NCI-H187 treated with DMSO at 0.1 percent for 48 hours (cell line): ENCODE measurements at places on chromosomes 13 and 19.

- no peak for DNase-seq
Observed at GRCh38 chr19:2237051-2237868, 636 bp downstream of the SF3A2 start.

GRCh38 chr19:53908935-53909415 is at the start of gene CACNG7:
TSS of gene CACNG7 (plus strand) at chr19:53909278. CDS start at chr19:53912832, 3,554 bp downstream.
- no peak for DNase-seq

DNA sequence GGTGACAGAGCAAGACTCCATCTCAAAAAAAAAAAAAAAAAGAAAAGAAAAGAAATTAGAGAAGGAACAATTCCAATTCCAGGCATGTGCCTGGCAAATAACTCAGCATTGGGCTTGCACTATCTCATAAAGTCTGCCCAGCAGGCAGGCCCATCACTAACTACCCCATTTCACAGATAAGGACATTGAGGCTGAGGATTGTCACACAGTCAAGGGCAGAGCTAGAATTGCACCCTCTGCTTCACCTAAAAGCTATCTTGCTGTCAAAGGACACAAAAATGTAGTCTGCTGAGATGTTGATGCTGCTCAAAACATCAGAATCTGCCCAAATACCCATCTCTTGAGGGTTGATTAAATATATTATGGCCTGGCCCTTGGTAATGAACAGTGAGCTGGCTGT is 20.7 kb upstream of the COLGALT1 start:
- DNase-seq, result no peak

GRCh38 chr13:37889820-37890219 is 20.2 kb upstream of the TRPC4 start:
- DNase-seq, result no peak

DNA sequence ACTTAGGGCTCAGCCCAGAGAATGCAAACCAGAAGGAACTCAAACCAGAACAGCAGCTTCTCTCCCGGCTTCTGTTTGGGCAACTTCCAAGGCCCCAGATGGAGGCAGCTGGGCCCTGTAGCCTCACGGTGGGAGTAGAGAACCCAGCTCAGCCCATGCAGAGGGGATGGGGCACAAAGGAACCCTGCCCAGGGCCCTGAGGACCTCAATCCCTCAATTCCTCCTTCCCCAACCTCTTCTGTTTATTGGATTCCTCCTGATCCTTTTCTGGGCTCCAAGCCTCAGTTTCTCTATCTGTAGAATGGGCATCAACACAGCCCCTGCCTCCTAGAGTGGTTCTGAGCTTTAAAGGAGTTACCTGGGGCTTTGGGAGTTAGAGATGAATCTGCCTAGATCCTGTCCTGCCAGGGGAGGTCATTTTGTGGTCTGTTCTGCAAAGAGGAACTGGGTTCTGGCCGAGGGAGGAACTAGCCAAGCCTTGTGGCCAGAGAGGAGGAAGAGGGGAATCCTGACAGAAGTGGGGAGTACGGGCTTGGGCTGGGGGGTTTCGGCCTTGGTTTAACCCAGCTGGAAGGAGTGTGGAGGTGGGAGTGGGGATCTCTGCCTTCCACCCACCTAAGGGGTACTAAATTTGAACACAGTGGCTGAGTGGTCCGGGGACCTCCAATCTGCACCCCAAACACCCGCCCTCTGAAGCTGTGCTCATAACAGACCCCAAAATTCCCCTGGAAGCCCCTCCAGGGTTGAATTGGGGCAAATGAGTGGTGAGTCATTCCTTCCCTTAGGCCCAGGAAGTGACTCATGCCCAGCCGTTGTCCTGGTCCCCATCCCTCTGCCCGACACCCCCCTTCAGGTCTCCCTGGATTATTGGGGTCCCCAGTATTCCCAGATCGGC is 2.7 kb downstream of the ADGRE5 start:
- DNase-seq, result no peak

DNA sequence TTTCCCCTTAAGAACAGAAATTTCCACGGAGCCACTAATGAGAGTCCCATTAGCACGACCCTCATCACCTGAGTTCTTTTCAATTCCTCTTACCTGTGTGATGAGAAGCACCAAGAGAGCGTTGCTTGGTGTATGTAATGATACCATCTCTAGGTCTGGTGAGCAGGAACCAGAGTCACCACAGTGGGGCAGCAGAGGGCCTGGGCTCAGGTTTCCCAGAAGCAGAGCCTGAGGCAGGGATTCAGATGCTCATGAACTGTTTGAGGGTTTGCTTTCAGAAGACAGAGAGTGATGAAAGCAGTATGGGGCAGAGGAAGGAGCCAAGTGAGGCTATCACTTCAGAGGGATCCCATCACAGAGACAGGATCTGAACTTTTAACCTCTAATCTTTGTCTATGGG is 3.1 kb upstream of the PTPRH start:
- DNase-seq, result no peak

GRCh38 chr19:28428663-28429348 is 784.1 kb downstream of the UQCRFS1 start:
- DNase-seq, result no peak

DNA sequence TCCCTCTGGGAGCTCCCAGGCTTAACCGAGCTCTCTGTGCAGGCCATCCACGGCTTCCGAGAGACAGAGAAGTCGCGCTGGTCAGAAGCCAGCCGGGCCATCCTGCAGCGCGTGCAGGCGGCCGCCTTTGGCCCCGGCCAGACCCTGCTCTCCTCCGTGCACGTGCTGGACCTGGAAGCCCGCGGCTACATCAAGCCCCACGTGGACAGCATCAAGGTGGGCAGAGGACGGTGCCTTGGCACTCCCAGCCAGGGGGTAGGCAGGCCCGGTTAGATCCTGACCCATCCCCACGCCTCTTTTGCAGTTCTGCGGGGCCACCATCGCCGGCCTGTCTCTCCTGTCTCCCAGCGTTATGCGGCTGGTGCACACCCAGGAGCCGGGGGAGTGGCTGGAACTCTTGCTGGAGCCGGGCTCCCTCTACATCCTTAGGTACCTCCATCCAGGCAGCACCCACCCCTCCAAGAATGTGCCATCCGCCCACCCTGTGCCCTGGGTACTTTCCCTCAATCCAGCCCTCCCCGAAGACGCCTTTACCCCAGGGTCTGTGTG is 1.5 kb downstream of the PSPN start:
- no peak for DNase-seq

DNA sequence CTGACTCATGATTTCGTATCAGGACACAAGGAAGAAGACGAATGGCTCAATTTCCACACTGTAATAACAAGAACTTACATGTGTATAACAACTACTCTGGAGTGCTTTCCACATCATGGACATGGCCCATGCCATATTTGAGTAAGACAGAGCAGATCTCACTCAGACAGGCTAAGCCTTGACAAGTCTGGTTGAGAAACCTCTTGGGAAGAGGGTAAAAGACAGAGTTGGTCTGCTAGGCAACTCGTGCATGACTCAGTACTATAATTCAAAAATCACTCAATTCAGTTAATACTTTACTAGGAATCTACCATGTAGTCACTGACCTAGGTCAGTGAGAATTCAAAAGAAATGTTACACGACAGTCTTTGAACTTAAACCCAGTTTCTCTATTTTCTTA is 5.7 kb upstream of the THSD1 start:
- DNase-seq, result no peak

DNA sequence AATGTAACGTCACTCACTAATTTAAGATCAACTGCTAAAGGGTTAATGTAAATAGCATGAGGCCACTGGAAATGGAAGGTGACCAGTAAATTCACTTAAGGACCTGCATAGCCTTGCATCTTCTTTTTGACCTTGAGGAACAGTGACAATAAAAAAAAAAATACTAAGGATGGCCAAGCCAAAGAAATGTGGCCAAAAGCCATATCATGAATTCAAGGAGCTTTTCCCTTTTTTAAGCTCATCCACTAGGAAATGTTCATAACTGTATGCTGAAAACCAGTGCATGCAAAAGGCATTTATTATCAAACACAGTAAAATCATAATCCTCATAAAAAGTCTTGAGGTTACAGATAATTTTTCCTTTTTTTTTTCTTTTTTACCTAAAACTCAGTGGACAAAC is 77.5 kb downstream of the LHFPL6 start:
- DNase-seq, result no peak

GRCh38 chr13:109840201-109840892 is 54.0 kb upstream of the IRS2 start:
- DNase-seq, result no peak

DNA sequence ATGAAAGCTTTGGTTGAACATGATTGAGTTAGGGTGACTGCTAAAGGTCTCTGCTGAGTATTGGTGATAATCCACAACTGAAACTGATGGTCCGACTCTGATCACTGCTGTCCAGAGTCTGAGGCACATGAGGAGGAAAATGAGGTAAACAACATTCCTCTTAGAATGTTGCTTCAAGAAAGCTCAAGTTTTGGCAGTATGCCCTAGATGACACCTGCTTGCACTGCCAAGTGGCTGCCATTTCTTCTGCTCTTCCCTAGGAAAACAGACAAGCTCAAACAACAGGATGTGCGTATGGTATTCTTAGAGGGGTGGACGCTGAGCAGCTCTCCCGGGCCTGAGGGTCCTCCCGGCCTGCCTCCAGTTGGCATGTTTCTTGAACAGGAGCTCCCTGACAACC is 15.2 kb upstream of the MTIF3 start:
- no peak for DNase-seq

- DNase-seq, result no peak
Observed at GRCh38 chr13:99366075-99366987, 59.1 kb upstream of the GPR183 start.

DNA sequence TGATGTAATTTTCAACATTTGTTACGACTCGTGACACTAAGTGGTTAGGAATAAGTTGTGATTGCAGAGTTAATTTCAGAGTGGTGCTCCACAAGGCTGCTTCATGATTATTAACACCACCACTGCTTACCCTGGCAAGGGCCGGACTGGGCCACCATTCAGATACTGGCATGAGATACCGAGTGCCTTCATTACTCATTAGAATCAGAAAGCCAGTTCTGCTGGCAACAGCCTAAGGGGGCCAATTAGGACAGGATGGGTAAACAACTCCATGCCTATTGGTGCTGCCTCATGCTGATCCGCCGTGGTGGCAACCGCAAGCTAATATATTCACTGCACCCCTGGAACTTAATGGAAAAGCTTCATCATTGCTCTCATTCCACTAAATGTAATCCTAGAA is 575.1 kb downstream of the EFNB2 start:
- no peak for DNase-seq

- DNase-seq, result no peak
Observed at GRCh38 chr13:36108342-36108741, 22.8 kb downstream of the DCLK1 start.

- DNase-seq, result no peak
Observed at GRCh38 chr19:11697284-11697855, 41.4 kb downstream of the ZNF823 start.

GRCh38 chr19:12000152-12000981 is 35.1 kb downstream of the ZNF433 start:
- no peak for DNase-seq

DNA sequence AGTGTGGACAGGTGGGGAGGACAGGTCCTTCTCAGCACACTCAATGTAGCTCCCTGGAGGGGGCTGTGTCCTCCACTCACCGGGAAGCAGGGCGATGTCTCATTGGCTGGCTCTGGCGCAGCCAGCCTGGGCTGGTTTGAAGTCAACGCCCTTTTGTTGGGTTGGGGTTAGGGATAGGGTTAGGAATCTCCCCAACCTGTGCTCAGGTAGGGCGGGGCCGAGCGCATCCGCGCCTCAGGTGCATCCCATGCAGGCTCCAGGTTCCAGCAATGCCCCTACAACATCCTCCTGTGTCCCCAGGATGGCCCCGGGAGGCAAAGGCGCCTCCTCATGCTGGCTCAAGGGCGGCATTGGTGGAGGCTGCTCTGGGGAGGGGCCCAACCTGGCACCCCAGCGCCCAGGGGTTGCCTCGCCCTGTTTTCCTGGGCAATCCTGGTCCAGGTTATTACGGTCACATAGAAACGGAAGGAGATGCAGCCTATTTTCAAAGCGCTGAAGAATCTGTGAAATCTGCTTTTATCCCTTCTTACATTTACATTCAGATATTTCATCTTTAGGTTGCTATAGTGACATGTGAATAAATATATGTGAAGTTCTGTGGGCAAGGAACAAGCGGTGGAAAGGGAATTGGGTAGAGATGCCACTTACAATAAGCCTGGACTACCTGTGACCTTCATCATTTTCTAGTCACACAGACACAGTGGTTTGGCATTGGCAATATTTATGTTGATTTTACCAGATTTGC is 74.3 kb downstream of the TM9SF2 start:
- no peak for DNase-seq

GRCh38 chr19:11979527-11979926 is 14.7 kb downstream of the ZNF763 start:
- no peak for DNase-seq

GRCh38 chr13:44117816-44118215 is 238.1 kb downstream of the LACC1 start:
- no peak for DNase-seq

DNA sequence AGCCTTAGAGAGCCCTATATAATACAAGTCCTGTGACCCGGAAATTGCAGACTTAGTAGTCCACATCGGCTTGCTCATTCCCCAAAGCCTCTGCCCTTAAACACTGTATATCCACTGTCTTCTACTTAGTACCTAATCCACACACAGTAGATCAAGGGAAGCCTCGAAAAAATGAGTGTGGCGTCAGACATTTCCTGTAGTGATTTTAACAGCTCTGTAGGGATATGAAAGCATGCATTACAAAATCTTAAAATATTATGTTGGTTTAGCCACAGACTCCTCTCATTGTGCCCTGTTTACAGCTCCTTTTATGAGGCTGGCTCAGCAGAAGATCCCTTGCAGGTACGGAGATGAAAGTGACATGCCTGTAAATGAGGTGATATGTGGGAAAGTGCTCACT is 416.3 kb downstream of the LIG4 start:
- no peak for DNase-seq

- no peak for DNase-seq
Observed at GRCh38 chr13:27921961-27922882, 2.4 kb downstream of the PDX1 start.

GRCh38 chr19:43624933-43625332 is 5.5 kb upstream of the ZNF428 start:
- no peak for DNase-seq

DNA sequence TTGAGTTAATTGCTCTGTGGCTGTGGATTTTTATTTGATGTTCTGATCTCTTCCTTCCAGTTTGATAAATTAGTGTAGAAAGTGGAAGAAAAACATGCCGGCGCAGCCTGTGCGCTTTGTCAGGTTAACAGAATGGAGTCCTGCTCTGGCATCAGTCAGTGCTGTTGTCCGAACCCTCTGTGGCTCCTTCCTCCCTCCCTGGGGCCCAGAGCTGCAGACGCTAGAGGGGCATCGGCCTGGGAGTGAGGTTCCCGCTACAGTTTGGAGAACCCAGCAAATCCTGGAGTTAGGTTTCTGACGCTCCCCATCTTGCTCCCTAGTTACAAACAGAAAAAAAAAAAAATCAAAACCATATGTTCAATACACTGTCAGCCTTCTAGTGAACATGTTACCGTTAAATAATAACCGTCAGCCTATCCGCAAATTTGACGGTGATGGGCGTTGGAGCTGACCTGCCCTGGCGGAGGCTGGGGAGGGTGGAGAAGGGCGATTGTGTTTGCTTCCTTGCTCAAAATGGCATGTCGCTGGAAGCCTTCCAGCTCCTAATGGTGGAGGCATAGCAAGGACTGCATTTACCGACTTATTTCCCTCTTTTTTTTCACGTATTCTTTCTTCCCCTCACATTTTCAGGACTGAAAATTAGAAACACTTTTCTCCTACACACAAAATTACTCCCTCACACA is 13.6 kb downstream of the MBNL2 start:
- DNase-seq, result no peak

GRCh38 chr19:55209693-55210472 is 582 bp upstream of the PTPRH start:
- DNase-seq, result no peak
